Hematopoietic multipotent progenitor cell (in vitro differentiated cells): ENCODE measurements at places on chromosomes 11 and 22.

DNA sequence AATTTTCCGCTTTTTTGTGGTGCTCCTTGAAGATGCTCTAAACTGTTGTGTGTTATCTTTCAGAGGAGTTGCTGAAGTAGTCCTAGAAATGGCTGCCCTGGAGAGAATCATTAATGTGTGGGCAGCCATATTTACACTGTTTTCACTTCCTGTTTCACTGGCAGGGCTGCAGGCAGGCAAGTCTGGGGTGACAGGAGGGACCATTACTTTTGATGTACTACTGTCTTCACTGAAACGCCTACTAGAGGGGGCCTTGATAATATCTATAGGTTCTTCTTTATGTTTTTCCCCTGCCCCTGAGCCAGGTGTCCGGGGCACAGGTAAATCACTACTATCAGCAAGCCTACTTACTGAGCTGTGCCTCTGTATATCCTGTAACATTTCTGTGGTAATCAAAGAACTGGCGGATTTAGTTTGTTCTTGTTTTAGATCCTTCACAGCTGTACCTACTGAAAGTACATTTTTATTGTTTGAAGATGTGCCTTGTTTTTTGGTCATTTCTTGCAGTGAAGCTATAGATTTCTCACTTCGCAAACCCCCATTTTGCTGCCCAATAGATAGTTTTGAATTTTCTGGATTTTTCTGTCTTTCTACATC, 39.7 kb downstream of the ACAT1 start:
- DNase-seq, result no peak

GRCh38 chr11:92628401-92629292, 340.8 kb upstream of the MTNR1B start:
- no peak for DNase-seq

DNA sequence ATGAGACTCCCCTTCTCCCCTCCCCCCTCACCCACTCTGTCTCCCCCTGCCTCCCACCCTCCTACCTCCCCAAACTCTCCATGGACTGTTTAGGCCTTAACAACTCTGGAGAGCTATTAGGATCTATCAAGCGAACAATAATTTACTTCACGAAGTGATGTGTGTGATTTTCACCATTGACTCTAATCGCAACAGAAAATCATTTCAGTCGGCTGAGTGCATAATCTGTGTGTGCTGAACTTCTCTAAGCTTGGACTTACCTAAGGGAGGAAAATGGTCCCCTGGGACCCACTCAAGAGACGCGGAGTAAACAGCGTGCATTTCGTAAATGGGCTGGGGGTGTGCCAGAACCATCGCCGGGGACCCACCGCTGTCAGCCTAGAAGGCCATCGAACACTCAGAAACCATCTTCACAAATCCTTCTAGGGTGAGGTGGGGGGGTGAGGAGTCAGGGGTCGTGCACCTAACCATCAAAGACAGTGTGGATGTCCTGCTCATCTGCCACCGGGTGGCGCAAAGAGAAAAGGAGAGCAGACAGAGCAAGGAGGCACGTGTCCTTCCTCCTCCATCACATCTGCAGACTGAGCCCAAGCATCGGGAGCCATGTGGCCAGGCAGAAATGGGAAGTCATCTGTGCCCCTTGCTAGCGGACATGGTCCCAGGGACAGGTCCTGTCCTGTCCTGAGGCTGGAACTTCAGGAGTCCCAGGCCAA, 62.1 kb upstream of the NUP50 start:
- DNase-seq, result peak; percentile 89

DNA sequence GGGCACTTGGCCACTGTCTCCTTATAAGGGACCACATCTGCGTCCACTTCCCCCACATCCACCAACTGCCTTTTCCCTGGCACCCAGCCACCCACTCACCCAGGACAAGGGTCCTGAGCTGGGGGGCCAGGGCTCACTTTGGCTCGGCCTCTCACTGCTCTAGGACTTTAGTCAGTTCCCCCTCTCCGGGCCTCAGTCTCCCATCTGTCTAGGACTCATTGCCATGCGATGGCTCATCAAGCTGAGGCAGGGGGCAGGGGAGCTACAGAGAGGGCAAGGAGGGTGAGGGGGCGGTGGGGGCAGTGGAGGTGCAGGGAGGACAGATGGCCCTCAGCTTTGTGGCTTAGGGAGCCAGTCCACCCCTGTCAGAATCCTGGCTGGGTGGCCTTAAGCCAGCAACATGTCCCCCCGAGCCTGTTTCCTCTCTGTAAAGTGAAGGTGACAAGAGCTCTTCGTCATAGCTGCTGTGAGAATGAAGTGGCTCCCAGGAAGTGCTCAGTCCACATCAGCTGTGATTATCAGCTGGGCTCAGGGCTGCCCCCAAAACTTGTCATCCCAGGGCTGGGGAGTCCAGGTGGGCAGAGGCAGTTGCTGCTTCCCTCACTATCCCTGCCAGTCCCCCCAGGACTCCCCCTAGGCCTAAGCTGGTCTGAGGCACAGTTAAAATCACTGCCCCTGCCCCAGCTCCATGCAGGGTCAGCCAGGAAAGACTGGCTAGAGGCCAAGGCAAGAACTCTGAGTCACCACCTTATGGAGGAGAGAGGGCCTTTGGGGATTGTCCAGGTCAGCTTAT, 14.9 kb downstream of the RAC2 start:
- DNase-seq, result no peak

GRCh38 chr11:131601586-131601985, 231.2 kb downstream of the NTM start:
- DNase-seq, result no peak

DNA sequence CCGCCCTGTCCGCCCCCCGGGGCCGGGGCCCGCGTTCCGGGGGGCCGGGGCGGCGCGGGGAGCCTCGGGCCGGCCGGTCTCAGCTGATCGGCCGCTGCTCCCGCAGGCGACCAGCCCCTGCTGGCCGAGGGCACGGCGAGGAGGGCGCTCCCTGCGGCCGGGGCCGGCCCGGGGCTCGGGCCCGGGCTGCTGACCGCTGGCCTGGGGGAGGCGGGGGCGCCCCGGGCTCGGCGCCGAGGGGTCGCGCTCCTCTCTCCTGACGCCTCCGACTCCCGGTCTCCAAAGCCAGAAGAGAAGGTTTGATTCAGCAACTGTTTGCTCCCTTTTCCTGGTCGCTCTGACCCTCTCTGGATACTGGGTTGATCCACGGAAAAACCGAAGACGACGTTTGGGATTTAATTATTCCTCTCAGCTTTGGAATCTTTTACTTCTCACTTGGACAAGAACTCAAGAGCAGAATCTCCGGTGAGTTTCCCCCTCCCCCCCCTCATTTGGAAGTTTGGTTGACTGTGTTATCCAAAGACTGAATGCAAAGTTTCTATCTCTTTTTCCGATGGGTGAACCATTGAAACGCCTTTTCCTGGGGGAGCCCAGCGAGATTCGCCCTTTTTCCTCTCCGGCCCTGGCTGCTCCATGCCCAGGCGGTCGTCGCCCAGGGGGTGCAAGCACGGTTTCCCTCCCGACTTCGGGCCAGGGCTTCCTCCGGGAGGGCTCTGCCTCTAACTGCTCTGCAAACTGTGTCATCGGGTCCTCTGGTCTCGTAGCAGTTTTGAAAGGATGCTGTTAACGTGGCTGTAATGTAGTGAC, 725 bp downstream of the KDM2A start:
- DNase-seq, result peak; percentile 16

GRCh38 chr22:25762147-25762546, 20.2 kb downstream of the MYO18B start:
- no peak for DNase-seq

GRCh38 chr11:106070606-106071005, 6.5 kb downstream of the KBTBD3 start:
- no peak for DNase-seq

GRCh38 chr22:36948273-36949225, 35.1 kb downstream of the CSF2RB start:
- DNase-seq, result no peak

GRCh38 chr22:27420817-27421361, 380.7 kb downstream of the MN1 start:
- DNase-seq, result peak; percentile 39

- peak; percentile 87 for DNase-seq
These were observed 101.2 kb downstream of the BCR start for GRCh38 chr22:23281406-23282088.

DNA sequence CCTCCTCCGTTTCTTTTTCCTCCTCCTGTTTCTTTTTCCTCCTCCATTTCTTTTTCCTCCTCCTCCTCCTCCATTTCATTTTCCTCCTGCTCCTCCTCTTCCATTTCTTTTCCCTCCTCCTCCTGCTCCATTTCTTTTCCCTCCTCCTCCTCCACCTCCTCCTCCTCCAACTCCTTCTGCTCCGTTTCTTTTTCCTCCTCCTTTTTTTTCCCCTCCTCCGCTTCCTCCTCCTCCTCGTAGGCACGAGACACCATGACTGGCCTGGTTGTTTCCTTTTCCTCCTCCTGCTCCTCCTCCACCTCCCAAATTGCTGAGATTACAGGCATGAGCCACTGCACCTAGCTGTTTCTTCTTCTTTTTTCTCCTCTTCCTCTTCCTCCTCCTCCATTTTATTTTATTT, 25.6 kb upstream of the DRICH1 start:
- no peak for DNase-seq

- DNase-seq, result peak; percentile 16
These were observed at the start of gene MRGPRX2 for GRCh38 chr11:19060629-19061028. TSS of gene MRGPRX2 (minus strand) at chr11:19060717. CDS start at chr11:19056402, 4,315 bp downstream.

DNA sequence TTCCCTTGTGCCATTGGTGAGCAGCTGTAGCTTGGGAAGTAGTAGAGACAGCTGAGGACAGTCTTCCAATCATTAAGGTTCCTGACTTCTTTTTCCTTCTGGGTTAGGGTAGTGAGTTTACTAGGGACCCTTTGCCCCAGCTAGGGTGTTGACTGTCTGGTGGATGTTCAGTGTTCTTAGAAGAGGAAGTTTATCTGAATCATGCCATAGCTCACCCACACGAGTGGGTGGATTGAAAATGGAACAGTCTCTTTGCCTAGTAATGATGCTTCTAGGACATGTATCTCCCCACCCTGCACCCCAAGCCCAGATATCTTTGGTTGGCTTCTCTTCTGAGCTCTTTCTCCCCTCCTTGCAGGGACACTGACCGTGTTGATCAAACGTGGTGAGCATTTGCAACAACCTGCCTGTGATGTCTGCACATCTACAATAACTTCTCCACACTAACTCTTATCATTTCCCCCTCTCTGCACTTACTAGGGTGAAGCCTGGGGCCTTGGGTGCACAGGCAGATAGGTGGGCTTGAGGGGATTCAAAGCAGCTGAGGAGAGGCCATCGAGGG, 57.1 kb upstream of the HORMAD2 start:
- no peak for DNase-seq

GRCh38 chr11:115267871-115268270, 236.3 kb downstream of the CADM1 start:
- no peak for DNase-seq

DNA sequence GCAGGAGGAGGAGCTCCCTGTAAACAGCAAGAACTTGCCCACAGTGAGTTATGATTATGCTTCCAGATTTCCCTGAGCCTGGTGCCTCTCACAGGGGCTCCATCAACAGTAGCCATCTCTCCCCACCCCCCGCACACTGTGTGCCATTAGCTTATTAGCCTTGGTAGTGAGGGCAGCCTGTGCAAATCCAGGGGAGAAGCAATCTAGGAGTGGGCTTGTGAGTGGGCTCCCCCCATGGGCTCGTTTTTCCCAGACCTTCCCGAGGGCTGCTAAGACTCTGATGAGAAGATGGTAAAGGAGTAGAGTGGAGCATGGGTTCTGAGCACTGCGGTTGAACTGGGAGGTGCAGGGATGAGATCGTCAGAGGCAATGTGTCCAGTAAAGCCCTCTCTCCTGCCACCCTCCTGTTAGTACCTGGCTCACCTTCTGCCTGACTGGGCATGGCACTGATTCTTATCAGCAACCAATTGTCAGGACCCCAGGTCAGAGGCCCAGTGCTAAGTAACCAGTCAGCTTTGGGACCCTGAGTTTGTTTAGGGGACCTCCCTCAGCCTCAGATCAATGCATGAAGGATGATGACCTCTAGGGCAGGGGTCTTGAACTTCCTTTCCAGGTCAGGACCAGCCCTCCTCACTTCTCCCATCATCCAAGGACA, 38.4 kb upstream of the TP53I11 start:
- no peak for DNase-seq
